Activated T-helper 9 cell treated with anti-CD3 and anti-CD28 coated beads, Interleukin-2, amount 50 U/mL, for 16 hours (primary cell): ENCODE measurements at places on chromosomes 4 and X.

GRCh38 chr4:176358083-176358469, 38.3 kb downstream of the SPCS3 start:
- no peak for DNase-seq

DNA sequence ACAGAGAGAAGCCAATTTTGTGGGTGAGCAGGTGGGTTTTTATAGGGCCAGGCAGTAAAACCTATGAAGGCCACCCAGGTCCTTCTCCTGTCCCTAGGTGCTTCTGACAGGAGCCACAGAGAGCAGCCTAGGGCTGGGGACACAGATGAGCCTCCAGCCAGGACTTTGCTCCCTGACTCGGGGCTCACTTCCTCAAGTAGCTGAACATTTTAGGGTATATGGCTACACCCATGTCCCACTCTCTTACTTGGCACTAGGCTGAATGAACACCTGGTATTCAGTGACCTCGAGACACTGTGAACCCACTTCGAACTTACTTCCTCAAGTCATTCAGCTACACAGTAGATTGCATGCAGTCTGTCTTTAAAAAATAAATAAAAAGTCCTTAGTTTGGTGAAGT, 217.3 kb downstream of the MID1IP1 start:
- no peak for DNase-seq

GRCh38 chr4:130146773-130147172, 1050.8 kb downstream of the C4orf33 start:
- DNase-seq: no peak

- no peak for DNase-seq
Observed at GRCh38 chr4:138999666-139000065, 15.9 kb upstream of the NOCT start.

- no peak for DNase-seq
Observed at GRCh38 chr4:5793514-5793913, 82.5 kb downstream of the EVC start.

GRCh38 chr4:183888564-183888963, 16.5 kb upstream of the STOX2 start:
- no peak for DNase-seq

GRCh38 chr4:183155450-183156184, 56.6 kb downstream of the WWC2 start:
- DNase-seq: no peak

GRCh38 chrX:18898091-18898490, 85.8 kb downstream of the PHKA2 start:
- DNase-seq: no peak

GRCh38 chr4:107825072-107825824, 516 bp downstream of the SGMS2 start:
- no peak for DNase-seq

- DNase-seq: no peak
Observed at GRCh38 chr4:59608466-59608865, 1591.7 kb upstream of the ADGRL3 start.

DNA sequence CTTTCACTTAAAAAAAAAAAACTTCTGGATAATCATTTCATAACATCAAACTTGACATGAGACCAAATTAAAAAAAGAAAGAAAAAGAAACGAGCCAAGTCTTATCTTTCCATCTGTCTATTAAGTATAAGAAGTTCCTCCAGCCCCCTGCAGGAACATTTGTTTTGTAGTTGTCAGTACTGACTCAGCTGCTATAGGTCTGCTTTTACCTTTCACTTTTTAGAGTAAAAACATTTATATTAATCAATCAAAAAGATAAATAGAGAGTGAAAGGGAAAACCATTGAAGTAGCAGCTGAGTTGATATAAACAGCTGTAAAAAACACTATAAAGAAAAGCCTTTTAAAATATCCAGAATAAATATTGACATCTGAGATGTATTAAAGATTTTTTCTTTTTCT, 46.1 kb downstream of the CCDC158 start:
- no peak for DNase-seq

GRCh38 chr4:75495476-75495875, 18.7 kb downstream of the RCHY1 start:
- DNase-seq: no peak

GRCh38 chr4:992297-993110, 700 bp downstream of the SLC26A1 start:
- DNase-seq: no peak

DNA sequence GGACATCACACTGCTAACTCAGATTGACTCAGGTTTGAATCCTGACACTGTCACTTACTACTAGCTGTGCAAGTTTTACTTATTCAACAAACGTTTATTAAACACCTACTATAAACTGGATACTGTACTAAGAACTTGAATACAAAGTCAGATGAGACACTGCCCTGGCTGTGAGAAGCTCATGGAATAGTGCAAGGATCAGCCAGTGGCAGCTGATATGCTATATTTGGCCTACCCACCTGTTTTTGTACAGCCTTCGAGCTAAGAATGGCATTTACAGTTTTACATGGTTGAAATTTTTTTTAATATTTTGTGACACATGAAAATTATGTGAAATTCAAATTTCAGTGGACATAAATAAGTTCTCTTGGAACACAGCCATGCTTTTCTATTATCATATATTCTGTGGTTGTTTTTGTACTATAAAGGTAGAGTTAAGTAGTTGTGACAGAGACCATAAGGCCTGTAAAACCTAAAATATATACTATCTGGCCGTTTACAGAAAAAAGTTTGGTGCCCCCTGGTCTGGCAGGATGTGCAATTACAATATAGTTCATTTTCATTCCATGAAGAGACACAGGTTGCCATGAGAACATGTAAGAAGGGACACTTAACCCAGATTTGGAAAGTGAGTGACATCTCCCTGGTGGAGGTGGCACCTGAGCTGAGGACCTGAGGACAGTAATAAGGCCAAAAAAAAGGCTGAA, 3.4 kb upstream of the SEC24D start:
- no peak for DNase-seq

DNA sequence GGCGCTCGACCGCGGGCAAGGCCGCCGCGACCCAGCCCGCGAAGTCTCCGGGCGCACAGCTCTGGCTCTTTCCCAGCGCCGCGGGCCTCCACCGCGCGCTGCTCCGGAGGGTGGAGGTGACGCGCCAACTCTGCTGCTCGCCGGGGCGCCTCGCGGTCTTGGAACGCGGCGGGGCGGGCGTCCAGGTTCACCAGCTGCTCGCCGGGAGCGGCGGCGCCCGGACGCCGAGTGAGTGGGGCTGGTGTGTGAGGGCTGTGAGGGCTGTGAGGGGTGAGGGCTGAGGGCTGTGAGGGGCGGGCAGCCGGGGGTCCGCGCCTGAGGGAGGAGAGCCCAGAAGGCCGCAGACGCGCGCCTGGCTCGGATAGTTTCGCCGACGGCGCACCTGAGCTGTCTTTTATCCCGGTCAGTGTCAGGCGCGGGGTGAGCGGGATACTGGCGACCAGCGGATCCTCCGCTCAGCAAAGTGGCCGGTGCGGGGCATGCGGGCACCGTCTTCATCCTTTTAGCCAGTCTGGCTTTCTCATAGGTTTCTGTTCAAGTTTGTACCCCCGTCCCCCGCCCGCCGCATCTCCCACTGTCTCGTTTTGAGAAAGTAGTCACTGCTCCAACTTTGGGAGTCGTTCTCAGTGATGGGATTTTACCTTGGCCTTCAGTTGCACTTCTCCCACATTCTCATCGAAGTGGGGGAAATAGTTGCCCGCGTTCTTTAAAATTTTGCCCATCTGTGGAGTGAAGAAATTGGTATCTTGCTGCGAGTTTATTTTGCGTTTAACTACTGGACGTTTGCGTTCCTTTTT, 586 bp downstream of the HERC5 start:
- peak; percentile 40 for DNase-seq

GRCh38 chrX:1657367-1658070, 42.7 kb downstream of the ASMT start:
- DNase-seq: peak; percentile 9

GRCh38 chr4:87506974-87507701, 22.0 kb downstream of the SPARCL1 start:
- no peak for DNase-seq

GRCh38 chr4:70836081-70836480, 3.6 kb downstream of the GRSF1 start:
- DNase-seq: no peak

- DNase-seq: no peak
Observed at GRCh38 chrX:100643956-100644860, at the start of gene SRPX2. Gene SRPX2, plus strand, starts transcription at chrX:100644199. Its CDS starts 2,124 bp downstream, at chrX:100646323.

DNA sequence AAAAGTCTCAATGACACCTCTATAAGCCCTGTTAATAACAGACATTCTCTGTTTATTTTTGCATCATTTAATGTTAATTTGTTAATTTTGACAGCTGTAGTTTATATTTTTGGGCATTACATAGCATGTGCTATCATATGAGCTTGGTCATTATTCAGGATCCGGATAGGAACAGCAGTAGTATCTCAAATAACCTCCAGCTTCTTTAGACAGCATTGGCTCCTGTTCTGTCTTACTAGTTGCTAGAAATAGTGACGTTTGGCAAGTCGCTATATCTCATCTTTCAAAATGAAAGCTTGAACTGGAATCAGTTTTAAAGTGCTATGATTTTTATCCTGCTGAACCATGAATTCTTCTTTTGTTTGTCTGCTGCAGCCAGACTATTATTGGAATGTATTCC, 9.0 kb upstream of the ADGRA3 start:
- DNase-seq: no peak

DNA sequence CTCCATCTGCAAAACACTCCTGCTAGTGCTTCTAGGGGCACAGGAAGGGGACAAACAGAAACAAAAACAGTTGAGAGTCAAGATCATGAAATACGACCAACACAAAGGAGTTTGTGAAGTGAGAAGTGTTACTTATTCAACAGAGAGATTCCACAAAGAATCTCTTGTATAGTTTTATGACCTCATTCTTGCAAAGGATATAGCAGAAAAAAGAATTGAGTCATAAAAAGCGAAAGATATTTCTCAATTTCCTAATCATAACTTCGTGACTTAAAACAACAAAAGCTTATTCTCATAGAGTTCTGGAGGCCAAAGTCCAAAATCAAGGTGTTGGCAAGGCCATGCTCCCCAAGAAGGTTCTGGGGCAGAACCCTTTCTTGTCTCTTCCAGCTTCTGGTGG, 40.7 kb downstream of the TIGD4 start:
- no peak for DNase-seq

DNA sequence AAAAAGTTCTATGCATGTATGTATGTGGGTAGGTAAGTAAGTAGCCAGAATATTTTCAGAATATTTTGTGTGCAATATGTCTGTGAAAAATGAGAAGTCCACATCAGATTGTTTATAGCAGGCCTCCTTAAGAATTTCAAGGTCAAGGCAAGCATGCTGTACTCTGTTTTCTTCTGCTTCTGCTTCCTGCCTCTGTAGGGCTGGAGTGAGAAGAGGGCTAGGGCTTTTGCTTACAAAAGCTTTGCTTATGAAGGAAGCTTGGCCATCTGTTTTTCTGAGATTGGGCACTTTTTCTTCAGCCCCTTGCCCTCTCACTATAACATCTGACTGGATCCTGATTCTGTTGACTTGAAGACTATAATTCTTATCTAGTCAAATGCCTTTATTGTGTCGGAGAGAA, 150.4 kb downstream of the EMCN start:
- DNase-seq: no peak

- no peak for DNase-seq
Observed at GRCh38 chr4:2337896-2338295, 76.0 kb upstream of the MXD4 start.

- DNase-seq: no peak
Observed at GRCh38 chrX:68718443-68718820, 71.0 kb downstream of the STARD8 start.
